ENCODE measurements at places on chromosomes 3 and 15.

DNA sequence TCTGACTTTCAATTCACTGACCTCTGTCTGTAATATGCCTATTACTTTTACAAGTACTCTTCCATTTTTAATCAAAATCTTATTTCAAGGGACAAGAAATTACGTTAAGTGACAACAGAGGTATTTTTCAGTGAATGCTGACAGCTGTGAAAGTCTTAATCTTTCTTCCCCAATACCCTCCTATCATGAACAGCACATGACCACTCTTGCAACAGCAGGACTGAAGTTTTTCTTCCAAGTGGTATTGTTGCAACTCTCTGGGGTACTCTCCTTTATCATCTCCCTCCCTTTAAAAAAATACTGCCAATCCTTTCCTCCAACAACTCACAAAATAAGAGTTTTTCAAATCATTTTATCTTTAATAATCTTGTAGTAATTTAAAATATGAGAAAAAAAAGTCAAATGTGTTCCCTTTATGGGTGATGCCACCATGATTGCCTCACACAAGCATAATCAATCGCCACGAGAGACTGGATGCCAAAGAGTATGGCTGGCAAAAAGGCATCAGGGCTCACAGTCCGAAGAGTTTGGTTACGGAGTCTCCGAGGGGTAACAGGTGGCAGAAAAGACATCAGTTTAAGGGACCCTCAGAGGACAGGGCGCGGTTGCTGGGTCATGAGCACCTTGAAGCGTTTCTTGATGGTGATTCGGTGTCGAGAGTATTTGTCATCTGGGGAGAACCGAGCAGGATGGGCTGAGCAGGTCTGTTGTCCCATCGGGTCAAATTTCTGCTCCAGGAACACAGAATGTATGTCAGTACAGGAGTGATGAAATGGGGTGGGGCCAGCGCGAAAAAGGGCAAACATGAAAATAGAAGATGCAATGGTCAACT, 1.3 kb downstream of the NOP10 start:
- DNase-seq = no peak

DNA sequence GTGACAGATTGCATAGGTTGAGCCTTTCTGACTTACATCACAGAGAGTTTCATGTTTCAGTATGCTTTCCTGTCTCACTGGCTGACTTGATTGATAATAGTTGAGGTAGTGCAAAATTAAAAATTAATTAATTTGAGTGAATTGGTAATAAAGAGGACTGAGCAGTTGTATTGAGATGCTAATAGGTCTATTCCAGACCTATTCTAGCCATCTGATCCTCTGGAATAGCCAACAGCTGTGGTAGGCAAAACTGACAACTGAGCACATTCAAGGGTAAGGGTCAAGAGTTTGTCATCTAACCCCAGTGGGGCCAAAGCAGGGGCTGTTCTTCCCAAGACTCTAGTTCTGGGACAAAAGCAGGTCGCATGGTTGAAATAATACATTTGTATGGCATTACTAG, 132.4 kb downstream of the EPHA3 start:
- no peak for DNase-seq

- DNase-seq = no peak
Measured at GRCh38 chr3:33144433-33144832, 30.6 kb downstream of the CRTAP start.

- DNase-seq = no peak
Measured at GRCh38 chr15:62698646-62699045, 343.9 kb upstream of the TPM1 start.

Measured in NCI-H2029 treated with DMSO at 0.1 percent for 48 hours (cell line).